NCI-H1417 (cell line): ENCODE measurements at places on chromosomes 1 and 21.

- no peak for DNase-seq
These were observed 34.9 kb downstream of the DEGS1 start for GRCh38 chr1:224217655-224218623.

- no peak for DNase-seq
These were observed 15.9 kb upstream of the NPPB start for GRCh38 chr1:11874624-11875023.

GRCh38 chr1:222454186-222454585 lies 93.7 kb downstream of the HHIPL2 start:
- no peak for DNase-seq

DNA sequence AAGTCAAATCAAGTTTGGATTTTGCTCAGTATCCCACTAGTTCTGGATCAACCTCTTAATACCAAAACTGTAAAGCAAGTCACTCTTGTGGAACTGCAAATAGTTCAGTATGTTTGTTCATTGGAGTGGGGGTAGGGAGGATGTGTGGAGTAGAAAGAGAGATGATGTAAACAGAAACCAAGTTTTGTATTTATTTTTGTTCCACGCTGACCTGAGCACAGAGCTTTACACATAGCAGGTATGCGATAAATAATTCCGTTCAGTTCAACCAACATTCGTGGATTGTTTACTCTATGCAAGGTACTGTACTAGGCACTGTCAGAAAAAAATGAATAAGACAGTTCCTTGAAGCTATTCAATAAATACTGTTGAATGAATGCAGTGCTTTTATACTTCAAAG lies 4.5 kb upstream of the ZNF644 start:
- DNase-seq = no peak

- no peak for DNase-seq
These were observed 3.3 kb downstream of the CD46 start for GRCh38 chr1:207754974-207755700.

DNA sequence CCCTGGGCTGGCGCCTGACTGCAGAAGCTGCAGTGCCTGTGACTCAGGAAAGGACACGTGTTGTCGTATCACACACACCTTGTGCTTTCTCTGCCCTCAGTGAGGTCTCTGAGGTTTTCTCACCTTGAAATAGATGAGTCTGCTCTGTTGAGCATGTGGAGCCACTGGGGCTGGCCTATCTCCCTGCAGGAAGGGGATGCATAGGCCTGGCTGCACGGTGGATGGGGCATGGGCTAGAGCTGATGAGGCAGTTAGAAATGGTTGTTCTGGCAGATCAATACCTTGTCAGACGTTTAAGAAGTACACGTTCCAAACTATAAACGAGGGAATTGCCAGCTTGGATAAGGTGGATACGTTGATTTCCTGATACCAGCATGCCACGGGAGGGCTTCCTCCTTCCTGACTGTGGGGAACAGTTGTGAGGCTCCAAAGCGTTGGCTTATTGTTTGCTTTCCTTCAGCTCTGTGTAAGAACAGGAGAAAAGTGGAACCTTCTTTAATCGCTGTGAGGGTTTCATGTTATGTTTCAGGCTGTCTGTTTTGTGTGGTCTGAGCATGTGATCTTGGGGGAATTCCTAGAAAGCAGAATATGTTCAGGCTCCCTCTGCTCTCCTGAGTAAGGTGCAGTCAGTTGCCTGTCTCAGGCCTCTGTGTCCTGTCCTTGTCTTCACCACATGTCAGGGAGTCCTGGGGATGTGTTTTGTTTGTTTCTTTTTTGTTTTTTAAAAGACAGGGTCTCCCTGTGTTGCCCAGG lies 44.8 kb downstream of the PCNT start:
- no peak for DNase-seq

- DNase-seq = no peak
These were observed 6.5 kb downstream of the KCNN3 start for GRCh38 chr1:154863315-154864174.
